ENCODE measurements at places on chromosomes 11 and 22.
A peak's percentile ranks its signal among the peaks of the same experiment; 100 is the strongest.

DNA sequence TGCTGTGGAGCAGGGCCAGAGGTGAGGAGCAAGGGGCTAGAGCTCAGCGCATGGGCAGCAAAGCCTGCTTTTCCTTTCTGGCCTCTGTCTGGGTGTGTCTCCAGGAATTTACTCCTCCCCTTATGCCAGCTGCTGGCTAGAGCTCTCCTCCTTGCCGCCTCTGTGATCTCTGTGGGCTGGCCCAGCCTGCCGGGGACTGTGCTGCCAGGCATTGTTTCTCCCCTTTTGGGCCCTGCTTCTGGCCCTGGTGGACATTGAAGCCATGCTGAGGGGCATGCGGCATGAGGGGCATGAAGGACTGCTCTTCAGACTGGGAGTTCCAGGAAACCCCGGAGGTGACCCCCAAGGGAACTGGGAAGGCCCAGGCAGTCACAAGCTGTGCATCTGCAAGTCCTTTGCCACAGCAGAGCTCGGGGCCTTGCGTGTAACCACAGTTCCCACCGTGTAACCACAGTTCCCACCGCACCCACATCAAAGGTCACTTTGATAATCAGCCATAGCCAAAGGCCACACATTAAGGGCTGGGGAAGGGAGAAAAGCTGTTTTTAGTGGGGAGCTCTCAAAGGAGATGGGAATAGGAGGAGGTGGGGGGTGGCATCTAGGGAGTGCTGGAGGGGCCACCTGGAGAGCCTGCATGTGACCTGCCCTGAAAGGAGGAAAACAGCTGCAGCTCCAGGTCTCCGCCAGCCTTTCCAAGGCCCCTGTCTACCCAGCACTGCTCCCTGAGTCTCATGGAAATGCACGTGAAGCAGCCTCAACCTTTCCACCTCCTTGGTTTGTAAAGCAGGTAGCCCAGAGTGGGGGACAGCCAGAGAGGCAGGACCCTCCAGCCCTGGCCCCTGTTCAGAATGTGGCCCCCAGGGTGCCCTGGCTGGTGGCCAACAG lies 62.3 kb downstream of the PPFIBP2 start:
- peak; percentile 71 for DNase-seq

- peak; percentile 74 for DNase-seq
Measured at GRCh38 chr11:4636962-4637661, at the start of gene OR51D1. TSS of gene OR51D1 (plus strand) at chr11:4637477. CDS start at chr11:4639791, 2,314 bp downstream.

GRCh38 chr11:27506200-27507182 lies at the start of gene LIN7C:
TSS of gene LIN7C (minus strand) at chr11:27506769. CDS start at chr11:27506752, 17 bp downstream.
- DNase-seq, result peak; percentile 99

- DNase-seq, result no peak
Measured at GRCh38 chr11:61445516-61445915, 15.6 kb downstream of the SDHAF2 start.

DNA sequence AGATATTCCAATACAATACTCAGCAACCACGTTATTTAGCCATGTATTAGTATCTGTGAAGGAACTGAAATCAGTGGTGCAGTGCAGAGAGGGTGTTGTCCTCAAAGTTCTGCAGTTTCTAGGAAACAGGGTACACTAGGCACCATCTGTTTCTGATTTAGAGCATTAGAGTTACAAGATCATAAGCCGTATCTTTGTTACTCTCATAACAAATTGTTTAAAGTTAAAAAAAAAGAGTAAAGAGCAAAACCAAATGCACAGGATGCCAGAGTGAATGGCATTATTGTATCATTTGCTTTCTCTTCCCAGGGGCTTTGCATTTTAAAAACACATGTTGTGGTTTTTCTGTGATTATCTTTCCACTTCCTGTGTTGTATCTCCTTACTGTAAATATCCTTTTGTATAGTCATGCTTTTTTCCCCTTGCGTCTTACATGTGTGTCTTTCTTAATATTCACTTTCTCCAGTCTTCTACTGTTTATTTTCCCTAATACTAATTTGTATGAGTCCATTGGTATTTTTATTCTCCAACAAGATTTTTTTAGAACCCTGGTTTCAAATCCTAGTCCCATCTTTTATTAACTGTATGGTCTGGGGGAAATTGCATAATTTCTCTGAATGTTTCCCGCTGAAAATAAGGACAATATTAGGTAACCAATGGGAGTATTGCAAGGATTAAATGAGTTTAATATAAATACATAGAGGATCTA lies 15.2 kb upstream of the NUP160 start:
- peak; percentile 89 for DNase-seq

- DNase-seq, result no peak
Measured at GRCh38 chr11:17153757-17154156, 54.0 kb downstream of the PIK3C2A start.

GRCh38 chr11:44659641-44660040 lies 67.1 kb upstream of the TSPAN18 start:
- peak; percentile 62 for DNase-seq

GRCh38 chr11:61532134-61533038 lies 23.8 kb downstream of the LRRC10B start:
- DNase-seq, result no peak

GRCh38 chr11:117959438-117960149 lies 26.6 kb upstream of the IL10RA start:
- DNase-seq, result no peak

DNA sequence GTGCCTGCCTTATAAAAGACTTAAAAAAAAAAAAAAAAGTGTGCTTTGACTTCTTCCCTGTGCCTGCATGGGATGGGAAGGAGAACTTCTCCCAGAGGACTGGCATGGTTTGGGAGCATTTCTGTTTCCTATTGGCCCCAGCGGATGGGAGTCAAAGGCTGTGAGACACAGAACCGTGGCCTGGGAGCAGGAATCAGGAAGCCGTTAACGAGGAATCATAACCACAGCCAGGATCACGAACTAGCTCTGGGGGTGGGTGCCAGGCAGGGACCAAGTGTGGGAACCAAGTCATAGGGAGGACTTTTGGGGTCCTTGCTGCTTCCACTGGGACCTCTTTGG lies 526 bp downstream of the C1QTNF6 start:
- peak; percentile 43 for DNase-seq

- DNase-seq, result no peak
Measured at GRCh38 chr11:38547462-38547861, 1949.4 kb upstream of the RAG2 start.

DNA sequence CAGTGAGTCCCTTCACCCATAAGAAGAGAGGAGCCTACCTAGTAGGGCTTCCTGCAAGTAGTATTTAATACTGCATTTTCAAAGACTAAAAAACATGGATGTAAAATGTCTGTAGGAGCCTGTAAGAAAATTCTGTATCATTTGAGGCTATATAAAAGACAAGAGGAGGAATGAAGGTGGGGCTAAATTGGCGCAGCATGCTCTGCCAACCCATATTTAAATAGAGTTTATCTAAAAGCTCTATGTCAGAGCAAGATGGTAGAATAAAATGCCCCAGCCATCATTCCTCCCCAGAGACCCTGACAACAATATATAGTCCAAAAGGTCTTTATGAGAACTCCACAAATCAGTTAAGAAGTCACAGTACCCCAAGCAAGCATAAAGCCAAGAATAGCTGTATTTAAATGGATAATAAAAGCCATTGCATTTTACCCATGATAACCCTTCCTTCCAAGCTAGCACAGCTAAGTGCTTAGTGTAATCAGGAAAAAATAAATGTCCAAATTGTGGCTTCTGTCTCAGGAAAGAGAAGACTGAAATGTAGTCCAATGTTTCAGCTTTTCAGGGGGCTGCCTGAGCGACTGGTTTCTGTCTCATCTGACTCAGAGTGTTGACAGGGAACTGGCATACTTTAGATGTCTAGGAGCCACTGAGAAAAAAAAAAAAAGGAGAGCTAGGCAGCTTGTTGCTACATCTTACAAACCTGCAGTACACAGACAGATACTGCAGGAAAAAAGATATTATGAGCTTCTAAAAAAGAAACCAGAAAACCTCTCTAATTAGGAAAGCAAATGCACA lies 258.6 kb downstream of the METTL15 start:
- DNase-seq, result no peak

DNA sequence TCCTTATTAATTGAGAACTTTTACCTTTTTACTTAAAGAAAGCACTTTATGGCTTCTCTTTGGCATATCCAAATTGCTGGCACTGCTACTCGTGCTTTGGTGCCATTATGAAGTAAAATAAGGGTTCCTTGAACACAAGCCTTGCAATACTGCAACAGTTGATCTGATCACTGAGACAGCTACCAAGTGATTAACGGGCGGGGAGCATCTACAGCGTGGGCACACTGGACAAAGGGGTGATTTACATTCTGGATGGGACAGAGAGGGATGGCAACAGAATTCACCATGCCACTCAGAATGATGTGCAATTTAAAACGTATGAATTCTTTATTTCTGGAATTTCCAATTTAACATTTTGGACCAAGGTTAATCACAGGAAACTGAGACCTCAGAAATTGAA lies 7.7 kb downstream of the CHRDL2 start:
- no peak for DNase-seq

DNA sequence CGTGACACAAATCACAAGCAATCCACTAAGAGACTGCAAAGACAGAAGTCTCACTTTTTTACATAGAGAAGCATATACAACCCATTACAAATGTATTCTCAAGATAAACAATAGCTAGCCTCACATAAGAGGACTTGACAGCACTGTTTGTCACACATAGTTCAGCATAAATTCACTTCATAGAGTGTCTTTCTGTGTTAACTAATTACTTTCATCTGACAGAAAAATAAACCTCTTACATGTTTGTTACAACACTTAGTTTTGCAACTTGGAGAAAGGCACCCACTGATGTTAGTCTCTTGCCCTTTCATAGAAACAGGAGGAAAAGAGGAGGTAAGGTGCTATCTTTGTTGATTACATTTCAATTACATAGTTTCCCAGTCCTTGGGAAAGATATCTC lies 2221.9 kb upstream of the RAG2 start:
- DNase-seq, result no peak

DNA sequence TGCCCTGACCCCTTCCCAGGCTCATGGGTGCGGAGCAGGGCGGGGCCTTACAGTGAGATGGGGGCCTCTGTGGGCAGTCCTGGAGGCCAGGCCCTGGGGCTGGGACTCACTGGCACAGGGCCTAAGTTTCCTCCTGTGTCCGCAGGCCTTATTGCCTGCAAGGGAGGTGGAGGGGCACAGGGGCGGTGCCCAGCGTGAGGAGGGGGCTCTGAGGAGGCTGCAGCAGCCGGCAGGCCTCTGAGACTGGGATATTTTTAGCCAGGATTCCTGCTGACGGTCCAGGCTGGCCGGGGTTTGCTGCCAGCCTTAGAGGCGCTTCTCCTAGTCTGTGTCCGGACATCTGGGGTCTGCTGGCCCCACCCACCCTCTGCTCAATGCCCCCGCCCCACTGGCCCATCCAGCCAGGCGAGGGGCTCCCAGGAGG lies 5.7 kb upstream of the RTN4R start:
- DNase-seq, result peak; percentile 72

DNA sequence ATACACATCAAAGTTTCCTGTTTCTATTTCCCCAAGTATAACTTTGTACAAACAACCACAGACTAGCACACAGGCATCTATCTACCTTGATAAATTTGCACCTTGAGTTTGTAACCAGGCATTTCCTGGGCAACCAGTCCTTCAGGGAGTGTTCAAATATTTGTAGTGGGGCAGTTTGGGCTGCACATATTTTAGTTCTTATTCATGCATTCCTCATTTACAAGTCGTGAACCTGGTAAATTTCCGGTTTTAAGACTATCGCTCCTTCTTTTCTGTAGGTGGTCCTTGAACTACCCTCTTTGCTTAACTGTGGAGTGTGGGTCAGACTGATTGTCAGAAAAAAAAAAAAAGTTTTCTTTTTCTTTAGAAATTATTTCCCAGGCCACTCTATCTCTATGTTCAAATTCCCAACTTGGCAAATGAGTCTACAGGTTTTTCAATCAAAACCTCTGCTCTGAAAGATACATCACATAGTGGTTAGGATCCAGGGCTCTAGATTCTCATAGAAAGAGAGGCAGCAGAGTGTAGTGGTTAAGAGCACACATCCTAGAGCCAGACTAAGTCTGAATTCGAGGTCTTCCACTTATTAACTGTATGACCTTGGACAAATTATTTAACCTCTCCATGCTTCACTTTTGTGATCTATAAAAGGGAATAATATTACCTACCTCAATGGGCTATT lies 201.5 kb downstream of the SOX6 start:
- DNase-seq, result no peak

DNA sequence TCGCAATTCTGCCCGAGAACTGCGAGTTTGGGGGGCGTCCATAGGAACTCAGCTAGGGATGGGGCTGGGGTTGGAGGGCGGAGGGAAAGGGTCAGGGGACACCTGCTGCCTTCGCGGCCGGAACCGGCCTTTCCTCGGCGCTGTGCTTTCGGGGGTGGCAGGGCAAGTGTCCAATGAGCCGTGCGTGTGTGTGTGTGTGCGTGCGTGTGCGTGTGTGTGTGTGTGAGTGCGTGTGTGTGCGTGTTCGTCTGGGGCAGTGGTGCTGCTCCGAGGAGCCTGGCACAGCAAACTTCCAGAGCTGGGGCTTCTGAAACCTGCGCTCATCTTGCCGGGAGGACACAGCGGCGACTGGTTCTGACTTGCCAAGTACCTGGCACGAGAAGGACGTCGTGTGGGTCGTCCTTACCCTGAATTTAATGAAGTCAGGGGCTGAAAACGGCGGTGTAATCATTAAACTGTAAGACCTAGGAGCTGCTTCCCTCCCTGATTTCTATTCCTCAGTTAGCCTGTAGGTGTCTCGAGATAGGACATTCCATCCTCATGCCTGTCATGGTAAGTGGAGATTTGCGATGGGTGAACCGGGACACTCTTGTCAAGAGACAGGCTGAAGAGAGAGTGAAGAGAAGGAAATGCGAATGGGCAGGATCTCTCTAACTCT lies 27.0 kb upstream of the AMOTL1 start:
- peak; percentile 77 for DNase-seq

- DNase-seq, result no peak
Measured at GRCh38 chr22:40728731-40729189, 49.5 kb downstream of the MCHR1 start.

DNA sequence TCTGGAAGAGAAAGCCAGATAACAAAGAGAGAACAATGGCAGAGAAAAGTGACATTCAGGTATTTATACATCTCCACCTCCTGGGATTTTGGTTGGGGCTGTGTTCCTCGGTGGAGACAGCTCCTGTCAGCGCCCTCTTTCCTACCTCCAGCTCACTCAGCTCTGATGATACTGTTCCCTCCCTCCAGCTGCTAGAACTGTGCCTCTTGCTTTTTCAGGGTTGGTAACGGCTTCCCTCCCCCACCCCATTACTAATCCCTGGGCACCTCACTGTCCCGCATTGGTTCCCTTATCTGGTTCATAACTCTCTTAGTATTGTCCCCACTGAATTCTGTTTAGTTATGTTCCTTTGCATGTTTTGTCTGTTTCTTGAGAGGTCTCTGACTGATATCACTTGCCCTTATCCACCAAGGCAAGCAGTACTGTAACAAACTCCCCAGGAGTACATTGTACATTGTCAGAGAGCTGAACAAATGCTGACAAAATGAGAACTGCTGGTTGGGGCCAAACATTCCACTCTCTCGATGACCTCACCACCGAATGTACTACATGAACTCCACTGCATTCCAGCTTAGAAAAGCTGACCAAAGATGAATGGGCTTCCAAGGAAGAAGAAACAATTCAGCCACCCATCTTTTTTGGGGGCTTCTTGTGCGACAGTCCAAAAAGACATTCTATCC lies 5.7 kb upstream of the FBXO3 start:
- DNase-seq, result peak; percentile 78

GRCh38 chr11:42524534-42525227 lies 787.1 kb upstream of the API5 start:
- peak; percentile 89 for DNase-seq
